ENCODE measurements at places on chromosomes 13 and 19.

DNA sequence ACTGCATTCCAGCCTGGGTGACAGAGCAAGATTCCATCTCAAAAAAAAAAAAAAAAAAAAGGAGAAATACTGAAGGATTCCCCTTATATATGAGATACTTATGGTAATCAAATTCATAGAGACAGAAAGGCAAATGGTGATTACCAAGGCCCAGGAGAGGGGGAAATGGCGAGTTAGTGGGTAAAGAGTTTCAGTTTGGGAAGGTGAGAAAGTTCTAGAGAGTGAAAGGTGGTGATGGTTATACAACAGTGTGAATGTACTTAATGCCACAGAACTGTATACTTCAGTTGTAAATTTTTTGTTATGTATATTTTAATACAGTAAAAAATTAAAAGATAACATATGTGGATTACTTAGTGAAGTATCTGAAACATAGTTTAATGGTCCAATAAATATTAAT lies 90.2 kb downstream of the DHRS12 start:
- DNase-seq = no peak

DNA sequence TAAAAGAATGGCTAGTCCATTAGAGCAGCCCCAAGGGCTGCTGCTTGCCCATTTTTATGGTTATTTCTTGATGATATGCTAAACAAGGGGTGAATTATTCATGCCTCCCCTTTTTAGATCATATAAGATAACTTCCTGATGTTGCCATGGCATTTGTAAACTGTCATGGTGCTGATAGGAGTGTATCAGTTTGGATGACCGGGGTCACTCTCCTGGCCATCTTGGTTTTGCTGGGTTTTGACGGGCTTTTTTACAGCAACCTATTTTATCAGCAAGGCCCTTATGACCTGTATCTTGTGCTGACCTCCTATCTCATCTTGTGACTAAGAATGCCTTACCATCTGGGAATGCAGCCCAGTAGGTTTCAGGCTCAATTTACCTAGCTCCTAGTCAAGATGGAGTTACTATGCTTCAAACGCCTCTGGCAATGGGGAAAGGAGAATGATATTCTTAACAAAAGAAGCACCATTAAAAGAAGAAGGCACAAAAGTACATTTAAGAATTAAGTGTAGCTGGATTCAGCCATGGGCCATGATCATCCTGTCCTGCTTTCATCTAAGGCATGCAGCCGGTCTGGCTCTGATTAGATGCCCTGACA lies 1156.0 kb downstream of the PCDH9 start:
- DNase-seq = no peak

- no peak for DNase-seq
Observed at GRCh38 chr13:91311491-91311890, 36.0 kb upstream of the MIR17HG start.

GRCh38 chr13:31878495-31878894 lies 139.2 kb downstream of the RXFP2 start:
- DNase-seq = no peak

- no peak for DNase-seq
Observed at GRCh38 chr13:39362652-39363381, 240.2 kb downstream of the LHFPL6 start.

Measured in AML-193 (cell line).